ENCODE measurements at places on chromosomes 13 and 19. TPM values are rescaled to one million over a fixed set of nuclear protein-coding genes. Genes with fewer than 3 reads are reported as not detected.

GRCh38 chr13:108859197-108860012 lies 230.0 kb downstream of the MYO16 start:
- DNase-seq = no peak

DNA sequence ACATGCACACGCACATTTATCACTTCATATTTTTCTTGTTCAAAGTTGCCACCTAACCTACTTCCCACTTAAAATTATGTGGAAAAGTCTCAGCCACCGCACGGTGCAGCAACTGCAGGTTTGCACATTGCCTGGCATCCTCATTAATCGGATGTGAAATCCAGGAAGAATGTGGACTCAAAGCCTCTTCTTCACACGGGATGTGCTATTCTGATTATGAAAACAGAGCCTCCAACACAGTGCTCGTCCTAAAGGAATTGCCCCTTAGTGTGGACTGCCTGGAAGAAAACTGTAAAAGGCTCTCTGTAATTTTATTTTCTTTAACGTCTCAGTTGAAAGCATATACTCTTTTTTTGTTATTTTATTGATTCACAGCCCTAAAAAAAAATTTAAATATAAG lies 1303.5 kb downstream of the EFNB2 start:
- DNase-seq = no peak

The DCT gene
- 0.94 TPM for total RNA-seq

DNA sequence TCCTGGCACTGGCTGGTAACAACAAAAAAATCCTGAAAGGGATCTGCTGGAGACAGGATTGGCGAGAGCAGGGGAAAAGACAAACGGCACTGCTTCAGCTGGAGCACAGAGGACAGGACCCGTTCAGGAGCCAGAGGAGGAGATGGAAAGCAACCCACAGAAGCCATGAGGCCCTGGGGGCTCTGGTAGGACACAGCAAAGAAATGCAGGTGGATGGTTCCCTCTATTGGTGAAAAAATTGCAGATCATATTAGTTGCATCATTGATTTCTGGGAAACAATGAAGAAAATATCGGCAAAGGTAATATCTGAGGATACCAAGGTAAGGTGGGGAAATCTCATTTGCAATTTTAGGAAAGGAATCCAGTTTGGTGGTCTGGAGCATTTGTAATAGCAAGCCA lies 25.7 kb upstream of the TPP2 start:
- no peak for DNase-seq

- DNase-seq = no peak
Observed at GRCh38 chr13:104017317-104017716, 951.1 kb upstream of the SLC10A2 start.

DNA sequence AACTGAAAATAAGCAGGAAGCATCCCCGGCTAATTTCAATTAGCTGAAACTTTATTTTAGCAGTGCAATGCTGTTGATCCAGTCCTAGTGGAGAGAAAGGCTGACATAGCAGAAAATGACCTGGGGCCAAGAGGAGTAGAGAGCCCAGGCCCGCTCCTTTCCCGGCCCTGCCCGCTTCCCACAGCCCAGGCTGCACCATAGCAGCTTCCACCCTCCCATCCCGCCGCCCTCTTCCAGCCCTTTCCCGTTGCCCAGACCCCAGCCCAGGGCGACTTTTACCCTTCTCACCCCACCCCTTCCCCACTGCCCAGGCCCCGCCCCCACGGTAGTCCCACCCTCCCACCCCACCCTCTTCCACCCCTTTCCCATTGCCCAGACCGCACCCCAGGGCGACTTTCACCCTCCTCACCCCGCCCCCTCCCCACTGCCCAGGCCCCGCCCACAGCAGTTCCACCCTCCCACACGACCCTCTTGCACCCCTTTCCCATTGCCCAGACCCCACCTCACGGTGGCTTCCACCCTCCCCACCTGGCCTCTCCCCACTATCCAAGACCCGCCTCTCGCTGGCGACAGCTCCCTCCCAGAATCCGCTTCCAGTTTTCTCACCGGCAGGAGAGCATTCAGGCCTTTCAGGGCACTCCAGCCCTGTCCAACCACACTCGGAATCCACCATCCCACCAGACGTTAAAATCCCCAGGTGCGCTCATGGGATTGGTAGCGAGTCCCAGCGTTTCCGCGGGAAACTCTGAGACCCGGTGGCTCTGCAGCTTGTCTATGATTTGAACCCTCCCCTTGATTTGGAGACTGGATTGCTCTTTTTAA lies 8.3 kb downstream of the ZNF160 start:
- no peak for DNase-seq
